ENCODE measurements at places on chromosomes 16 and 17.

GRCh38 chr17:37720989-37721388, 23.9 kb downstream of the HNF1B start:
- DNase-seq, result no peak

DNA sequence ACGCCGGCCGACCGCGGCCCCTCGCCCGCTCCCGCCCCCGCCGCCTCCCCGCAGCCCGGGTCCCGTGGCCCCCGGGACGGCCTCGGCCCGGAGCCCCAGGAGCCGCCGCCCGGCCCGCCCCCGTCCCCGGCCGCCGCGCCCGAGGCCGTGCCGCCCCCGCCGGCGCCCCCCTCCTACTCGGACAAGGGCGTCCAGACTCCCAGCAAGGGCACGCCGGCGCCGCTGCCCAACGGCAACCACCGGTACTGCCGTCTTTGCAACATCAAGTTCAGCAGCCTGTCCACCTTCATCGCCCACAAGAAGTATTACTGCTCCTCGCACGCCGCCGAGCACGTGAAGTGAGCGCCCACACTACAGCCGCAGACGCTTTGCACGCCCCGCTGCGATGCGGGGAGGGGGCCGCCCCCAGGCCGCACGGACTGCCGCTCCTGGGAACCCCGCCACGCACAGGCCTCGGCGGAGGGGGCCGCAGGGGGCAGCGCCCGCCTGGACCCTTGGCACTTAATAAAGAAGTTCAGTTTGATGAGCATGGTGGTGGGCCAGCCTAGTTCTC, 35.5 kb upstream of the ZC3H18 start:
- peak; percentile 14 for DNase-seq

DNA sequence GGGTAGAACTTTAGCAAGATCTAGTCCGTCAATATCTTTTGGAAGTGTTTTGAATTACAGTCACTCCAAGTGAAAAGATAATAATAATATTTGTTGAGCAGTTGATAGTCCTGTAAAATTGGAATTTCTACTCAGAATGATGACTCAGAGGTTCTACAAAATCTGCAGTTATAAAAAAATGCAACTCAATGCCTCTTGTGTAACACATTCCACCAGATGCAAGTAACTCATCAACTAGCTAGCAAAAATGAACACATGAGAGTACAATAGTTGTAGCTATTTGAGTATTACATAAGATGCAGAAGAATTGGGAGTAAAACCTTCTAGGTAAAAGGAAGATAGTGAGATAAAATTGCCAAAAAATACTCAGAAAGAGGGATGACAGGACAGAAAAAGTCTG, 177.2 kb downstream of the CDH8 start:
- no peak for DNase-seq

- no peak for DNase-seq
Observed at GRCh38 chr16:10935226-10935915, 6.9 kb downstream of the DEXI start.

GRCh38 chr16:11534262-11534661, 52.5 kb downstream of the LITAF start:
- DNase-seq, result no peak

GRCh38 chr17:38428643-38429371, 543 bp downstream of the ARHGAP23 start:
- no peak for DNase-seq

DNA sequence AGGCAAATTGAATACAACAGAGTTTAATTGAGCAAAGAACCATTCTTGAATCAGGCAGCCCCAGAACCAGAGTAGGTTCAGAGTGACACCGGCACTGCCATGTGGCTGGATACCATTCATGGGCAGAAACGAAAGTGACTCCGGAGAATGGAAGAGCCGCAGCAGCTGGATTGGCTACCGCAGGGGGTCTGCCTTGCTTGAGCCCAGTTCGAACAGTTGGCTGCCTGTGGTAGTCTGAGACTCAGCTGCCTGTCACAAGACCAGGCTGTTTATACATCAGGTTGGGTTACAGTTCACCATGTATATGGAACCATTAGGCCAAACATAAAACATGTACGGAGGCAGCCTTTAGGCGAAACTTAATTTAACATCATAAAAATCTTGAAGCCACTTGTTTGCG, 205.2 kb upstream of the CHMP6 start:
- no peak for DNase-seq

DNA sequence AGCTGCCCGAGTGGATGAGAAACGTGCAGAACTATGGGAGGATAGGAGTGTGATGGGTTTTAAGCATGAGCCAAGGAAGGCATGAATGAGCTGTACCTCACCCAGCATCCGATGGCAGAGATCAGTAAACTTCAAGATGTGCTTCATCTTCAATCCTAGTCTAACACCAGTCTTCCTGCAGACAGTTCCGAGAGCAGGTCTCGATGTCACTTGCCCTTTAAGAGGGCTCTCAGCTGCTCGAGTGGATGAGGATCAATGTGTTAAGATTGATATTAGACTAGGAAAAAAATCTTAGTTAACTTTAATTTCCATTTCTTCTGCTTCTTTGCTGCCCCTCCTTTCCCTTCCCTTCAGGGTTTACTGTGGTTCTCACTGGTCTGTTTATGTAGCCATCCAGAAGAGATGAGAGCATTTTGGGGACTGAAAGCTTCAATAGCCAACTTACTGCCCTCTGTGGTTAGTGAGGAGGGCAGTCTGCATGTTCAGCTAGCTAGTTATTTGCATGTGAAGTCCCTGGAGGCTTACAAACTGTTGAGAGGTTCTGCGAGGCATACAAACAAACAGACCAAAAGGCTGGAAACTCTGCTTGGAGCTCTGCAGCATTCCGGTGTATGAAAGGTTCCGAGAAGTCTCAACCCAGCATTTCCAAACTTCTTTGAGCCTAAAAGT, 15.3 kb downstream of the KLHL36 start:
- no peak for DNase-seq

DNA sequence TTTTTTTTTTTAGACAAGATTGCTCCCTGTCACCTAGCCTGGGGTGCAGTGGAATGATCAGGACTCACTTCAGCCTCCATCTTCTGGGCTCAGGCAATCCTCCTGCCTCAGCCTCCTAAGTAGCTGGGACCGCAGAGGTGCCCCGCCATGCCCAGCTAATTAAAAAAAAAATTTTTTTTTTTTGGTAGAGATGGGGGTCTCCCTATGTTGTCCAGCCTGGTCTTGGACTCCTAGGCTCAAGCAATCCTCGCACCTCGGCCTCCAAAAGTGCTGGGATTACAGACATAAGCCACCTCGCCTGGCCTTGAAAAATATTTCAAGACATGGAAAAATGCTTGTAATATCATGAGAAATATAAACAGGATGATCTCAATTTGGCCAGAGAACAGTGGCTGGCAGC, 42.9 kb downstream of the HAPSTR1 start:
- DNase-seq, result no peak

- peak; percentile 93 for DNase-seq
Observed at GRCh38 chr16:70430667-70431536, 8.0 kb downstream of the ST3GAL2 start.

- no peak for DNase-seq
Observed at GRCh38 chr17:48527547-48527932, 3.3 kb downstream of the HOXB1 start.

- DNase-seq, result no peak
Observed at GRCh38 chr17:75774471-75774990, 9.5 kb upstream of the GALK1 start.

- peak; percentile 85 for DNase-seq
Observed at GRCh38 chr17:31308372-31309334, 5.2 kb downstream of the EVI2B start.

- DNase-seq, result no peak
Observed at GRCh38 chr17:56441308-56441707, 152.2 kb upstream of the NOG start.

DNA sequence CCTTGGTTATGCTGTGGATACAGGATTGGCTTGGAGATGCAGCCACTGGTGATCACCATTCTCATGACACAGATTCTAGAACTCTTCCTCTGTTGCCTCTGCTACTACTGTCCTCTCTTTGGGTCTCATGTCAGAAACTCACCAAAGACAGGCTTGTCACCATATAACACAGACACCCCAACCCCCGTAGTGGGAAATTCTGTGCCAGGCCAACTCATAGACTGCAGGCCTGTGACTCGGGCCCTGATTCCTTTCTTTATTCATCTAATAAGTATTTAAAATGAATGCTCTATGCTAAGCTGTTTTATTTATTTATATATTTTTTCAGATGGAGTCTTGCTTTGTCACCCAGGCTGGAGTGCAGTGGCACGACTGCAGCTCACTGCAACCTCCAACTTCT, 9.5 kb downstream of the CYB5D2 start:
- DNase-seq, result no peak

GRCh38 chr17:9999919-10000695, 95.0 kb upstream of the RCVRN start:
- no peak for DNase-seq

DNA sequence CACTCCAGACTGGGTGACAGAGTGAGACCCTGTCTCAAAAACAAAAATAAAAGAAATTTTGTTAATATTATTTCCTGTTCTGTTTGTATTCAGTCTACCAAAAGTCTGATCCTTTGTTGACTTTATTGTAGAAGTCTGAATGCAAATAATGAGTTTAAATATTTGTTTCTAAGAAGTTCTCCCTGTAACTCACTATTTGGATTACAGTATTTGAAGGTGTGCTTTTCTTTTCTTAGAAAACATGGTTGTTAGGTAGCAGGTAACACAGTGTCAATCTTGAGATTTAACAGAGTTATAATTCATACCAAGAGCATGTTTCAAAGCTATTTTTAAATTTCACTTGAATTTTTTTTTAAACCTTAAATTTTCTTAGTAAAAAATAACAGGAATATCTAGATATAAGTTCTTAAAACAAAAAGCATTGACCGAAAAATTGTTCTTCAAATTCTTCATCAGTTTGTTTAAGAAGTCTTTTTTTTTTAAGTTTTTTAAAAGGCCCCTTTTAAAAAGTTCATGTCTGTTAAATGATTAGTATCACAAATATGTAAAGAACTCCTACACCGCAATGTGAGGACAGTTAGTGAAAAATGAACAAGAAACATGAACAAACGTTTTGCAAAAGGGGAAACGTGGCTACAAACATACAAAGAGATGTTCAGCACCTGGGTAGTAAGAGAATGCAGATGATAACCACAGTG, 35.0 kb downstream of the GAN start:
- DNase-seq, result no peak

- DNase-seq, result peak; percentile 48
Observed at GRCh38 chr17:67479148-67479547, 102.1 kb downstream of the PITPNC1 start.

- DNase-seq, result no peak
Observed at GRCh38 chr17:8806253-8806925, 7.2 kb upstream of the MFSD6L start.

DNA sequence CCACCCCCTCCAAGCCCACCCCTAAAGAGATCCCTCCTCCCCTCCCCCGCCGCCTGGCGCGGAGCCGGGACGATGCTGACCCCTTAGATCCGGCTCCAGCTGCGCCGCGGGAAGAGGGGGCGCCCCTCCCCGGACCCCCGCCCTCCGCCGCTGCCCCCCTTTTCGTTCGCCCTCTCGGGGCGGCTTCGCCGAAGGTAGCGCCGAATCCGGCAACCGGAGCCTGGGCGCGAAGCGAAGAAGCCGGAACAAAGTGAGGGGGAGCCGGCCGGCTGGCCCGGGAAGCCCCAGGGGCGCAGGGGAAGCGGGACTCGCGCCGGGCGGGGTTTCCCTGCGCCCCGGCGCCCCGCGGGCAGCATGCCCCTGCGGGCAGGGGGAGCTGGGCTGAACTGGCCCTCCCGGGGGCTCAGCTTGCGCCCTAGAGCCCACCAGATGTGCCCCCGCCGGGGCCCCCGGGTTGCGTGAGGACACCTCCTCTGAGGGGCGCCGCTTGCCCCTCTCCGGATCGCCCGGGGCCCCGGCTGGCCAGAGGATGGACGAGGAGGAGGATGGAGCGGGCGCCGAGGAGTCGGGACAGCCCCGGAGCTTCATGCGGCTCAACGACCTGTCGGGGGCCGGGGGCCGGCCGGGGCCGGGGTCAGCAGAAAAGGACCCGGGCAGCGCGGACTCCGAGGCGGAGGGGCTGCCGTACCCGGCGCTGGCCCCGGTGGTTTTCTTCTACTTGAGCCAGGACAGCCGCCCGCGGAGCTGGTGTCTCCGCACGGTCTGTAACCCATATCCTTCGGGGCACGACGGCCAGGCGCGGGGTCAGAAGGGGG, 623 bp downstream of the CACNA1G start:
- no peak for DNase-seq

DNA sequence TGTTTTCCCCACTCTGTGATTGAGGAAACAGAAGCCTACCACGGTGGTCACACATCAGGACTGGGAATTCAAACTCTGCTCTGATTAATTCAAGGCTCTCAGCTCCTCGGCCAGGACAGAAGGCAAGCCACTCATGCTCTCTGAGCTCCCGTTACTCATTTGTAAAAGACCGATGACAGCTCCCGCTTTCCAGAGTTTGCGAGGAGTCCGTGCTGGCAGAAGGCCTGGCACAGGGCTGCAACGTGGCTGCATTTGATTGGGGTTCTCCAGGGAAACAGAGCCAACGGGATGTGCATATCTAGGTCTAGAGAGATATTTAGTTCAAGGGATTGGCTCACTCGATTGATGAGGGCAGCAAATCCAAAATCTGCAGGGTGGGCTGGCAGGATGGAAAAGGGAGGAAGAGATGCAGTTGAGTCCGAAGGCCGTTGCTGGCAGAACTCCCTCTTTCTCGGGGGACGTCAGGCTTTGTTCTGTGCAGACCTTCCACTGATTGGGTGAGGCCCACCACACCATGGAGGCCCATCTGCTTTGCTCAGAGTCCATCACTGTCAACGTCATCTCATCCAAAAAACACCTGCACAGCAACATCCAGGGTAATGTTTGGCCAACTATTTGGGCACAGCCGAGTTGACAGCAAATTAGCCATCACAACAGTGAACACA, 215.5 kb upstream of the RPL38 start:
- DNase-seq, result no peak

GRCh38 chr16:25279491-25279890, 21.8 kb upstream of the ZKSCAN2 start:
- DNase-seq, result no peak

GRCh38 chr17:64706224-64707049, 44.3 kb upstream of the SMURF2 start:
- DNase-seq, result peak; percentile 88

DNA sequence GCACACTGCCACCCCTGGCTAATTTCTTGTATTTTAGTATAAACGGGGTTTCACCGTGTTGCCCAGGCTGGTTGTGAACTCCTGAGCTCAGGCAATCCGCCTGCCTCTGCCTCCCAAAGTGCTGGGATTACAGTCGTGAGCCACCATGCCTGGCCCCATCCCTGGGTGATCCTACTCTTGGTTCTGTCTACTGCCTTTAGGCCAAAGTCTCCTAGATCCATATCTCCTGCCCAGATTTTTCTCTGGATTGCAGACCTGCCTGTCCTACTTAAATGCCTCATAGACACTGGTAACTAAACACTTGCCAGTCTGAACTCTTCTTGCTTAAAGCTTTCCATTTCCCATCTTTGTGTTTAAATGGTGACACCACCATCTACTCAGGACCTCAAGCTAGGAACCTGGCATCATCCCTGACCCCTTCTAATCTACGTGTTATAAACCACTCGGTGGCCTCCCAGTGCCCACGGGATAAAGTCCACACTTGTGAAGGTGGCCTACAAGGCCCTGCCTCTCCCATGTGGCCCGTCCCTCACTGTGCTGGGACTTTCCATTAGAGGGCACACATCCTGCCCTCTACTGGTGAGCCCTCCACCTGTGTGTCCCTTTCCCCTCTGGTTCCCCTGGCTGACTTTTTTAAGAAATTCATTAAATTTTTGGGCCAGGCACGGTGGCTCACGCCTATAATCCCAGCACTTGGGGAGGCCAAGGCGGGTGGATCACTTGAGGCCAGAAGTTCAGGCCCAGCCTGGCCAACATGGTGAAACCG, 51.1 kb downstream of the USP43 start:
- DNase-seq, result no peak

- DNase-seq, result no peak
Observed at GRCh38 chr17:17164676-17165075, 41.5 kb downstream of the PLD6 start.

- DNase-seq, result peak; percentile 16
Observed at GRCh38 chr17:1029196-1029921, 32.4 kb downstream of the TIMM22 start.
